NCI-H2081 (cell line): ENCODE measurements at places on chromosomes 7 and 10.

- DNase-seq = no peak
These were observed 647.0 kb downstream of the KCNMA1 start for GRCh38 chr10:76990561-76990960.

- no peak for DNase-seq
These were observed 718.8 kb downstream of the MAGI2 start for GRCh38 chr7:78734626-78735025.

GRCh38 chr10:26735435-26735834, 37.9 kb downstream of the PDSS1 start:
- no peak for DNase-seq

DNA sequence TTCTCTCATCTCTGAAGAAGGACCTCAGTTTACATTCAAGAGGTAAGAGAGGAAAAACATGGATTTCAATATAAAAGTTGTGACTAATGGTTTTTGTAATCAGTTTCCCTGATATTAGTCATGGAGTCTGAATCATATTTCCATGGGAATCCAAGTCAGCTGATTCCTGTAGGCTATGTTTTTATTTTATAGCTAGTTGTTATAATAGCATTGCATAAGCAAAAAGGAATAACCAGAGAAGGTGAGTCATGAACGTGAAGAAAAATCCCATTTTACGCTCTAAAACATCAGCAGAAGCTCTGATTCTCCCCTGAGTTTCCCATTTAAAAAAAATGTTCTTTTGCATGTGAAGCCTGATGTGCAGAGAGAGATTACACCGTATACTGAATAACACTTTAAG, 299.3 kb downstream of the SFMBT2 start:
- DNase-seq = no peak

DNA sequence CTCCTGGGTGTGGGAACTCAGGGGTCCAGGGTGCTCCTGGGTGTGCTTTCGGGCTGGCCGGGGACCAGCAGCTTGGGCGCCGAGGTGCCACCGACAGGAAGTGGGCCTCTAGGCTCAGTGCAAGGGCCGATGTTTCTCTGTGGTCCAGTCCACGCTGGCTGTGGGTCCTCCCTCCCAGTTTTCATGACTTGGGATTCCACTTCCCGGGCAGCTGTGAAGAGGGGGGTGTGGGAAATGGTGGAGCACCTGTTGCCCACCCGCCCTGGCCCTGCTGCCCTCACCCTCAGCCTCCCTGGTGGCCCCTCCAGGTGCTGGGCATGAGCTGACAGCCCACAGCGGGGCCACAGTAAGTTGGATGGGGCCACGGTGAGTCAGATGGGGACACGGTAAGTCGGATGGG, 58.5 kb downstream of the NKX6-2 start:
- DNase-seq = no peak

- DNase-seq = no peak
These were observed 644 bp downstream of the UMAD1 start for GRCh38 chr7:7641129-7641663.
